ENCODE measurements at places on chromosomes 12 and 14.

DNA sequence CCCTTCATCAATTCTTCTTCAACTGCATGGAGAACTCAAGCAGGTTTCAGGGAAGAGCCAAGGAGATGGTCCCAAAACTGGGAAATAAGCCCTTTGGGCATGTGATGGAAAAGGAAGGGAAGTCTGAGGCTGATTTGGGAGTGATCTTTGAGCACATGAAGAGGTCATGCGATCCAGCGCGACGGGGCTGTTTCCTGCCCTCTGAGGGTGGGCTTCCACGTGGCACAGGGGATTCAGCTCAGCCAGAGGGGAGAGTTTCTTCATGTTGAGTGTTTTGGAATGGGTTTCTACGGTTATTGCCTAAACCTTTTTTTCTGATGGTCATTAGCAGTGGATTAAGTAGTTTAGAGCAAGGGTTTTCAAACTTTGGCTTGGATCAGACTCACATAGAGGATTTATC, 30.2 kb downstream of the GPR68 start:
- no peak for DNase-seq

- no peak for DNase-seq
Observed at GRCh38 chr12:56678852-56679251, 9.2 kb downstream of the PTGES3 start.

- DNase-seq, result no peak
Observed at GRCh38 chr12:113896194-113896593, 69.9 kb downstream of the RBM19 start.

- peak; percentile 23 for DNase-seq
Observed at GRCh38 chr12:19482551-19483109, 43.3 kb downstream of the AEBP2 start.

DNA sequence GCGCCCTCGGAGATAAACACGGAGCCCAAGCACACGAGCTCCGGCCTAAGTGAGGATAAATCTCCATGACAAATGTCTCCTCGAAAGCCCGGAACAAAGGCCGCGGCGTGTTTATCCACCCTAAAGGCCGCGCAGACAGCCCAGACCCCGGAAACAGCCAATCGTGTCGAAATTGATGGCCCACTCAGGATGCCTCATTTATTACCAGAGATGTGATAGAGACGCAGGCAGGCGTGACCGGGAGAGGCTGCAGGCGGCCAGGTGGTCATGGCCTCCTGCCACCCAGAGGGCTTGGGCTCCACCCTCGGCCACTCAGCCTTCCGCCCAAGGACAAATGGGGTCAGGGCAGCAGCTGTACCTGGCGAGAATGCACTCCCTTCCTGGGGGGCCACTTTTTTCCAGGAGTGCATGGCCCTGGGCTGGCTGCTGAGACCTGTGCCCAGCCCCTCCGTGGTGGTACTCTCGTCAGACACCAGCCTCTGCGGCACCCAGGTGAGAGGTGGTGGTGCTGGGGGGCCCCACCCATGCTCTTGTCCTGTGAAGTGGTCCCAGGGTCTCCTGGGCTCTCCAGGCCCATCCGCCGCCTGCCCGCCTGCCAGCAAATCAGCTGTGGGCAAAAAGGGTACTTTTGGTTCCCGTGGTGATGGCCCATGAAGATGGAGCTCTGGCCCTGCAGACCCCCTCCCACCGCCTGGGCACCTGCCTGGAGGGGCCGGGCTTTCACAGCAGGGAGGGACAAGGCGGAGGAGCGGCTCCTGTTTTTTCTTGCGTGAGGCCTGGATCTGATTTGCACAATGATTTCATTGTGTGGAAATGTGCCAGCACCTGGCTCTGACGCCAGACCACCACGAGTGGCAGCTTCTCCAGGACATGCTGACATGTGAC, 211.5 kb upstream of the C14orf180 start:
- no peak for DNase-seq

- no peak for DNase-seq
Observed at GRCh38 chr12:82426081-82426480, 67.8 kb downstream of the METTL25 start.

GRCh38 chr14:104936361-104937155, 11.9 kb downstream of the PLD4 start:
- no peak for DNase-seq

DNA sequence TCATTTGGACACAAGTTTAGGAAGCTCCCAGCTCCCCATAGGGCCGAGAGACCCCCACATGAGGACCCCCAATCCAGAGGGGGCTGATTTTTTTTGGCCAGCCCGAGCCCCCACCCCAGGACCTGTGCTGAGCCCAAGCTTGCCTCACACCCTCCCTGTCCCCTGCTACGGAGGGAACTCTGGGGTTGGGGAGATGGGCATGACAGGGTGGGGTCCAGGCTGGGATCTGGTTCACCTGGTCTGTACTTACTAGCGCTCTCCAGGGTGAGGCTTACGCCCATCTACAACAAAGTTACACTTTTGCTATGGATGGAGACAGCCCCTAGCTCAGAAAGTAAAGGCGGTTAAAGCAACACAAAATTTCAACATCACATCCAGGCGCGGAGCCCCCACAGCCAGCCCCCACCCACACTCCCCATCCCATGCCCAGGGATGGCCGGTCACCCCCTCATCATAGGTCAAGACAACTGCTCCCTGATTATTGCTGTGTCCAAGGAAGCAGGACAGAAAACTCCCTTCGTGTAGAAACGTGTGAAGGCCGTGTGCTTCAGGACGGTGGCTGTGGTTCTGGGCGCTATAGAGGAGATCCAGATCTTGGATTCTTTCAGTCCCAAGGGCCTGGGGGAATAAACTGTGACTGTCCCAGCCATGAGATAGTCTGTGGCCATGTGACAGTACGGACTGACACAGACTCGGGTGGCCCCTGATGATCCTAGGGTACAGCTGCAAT, 10.7 kb downstream of the SLC25A29 start:
- DNase-seq, result no peak

- DNase-seq, result no peak
Observed at GRCh38 chr14:92582706-92583452, 69.3 kb downstream of the RIN3 start.

DNA sequence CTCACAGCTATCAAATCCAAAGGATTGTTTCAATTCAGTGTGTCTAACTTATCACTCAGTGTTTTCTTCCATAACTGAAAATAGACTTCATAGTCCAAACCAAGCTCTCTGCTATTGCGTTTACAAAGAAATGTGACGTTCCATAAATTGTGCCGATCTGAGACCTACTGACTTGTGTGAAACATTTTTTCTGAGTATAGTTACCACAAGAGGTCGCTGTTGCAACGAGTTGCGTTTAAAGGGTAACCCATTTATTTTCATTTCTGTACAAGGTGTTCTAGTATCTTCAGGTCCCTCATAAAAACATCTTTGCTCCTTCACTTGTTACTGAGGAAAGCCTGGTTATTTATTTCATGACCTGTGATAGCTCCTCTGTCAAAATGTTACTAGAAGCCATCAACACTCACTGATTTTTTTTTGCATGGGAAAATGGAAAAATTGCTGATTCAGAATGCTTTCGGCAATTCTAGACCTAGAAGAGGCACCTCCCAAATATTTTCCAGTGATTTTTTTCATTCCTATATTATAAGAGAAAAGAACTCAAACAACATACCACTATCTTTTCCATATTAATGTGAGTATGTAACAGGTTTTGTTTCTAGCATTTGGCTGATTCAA, 60.9 kb upstream of the OR4E1 start:
- peak; percentile 36 for DNase-seq

DNA sequence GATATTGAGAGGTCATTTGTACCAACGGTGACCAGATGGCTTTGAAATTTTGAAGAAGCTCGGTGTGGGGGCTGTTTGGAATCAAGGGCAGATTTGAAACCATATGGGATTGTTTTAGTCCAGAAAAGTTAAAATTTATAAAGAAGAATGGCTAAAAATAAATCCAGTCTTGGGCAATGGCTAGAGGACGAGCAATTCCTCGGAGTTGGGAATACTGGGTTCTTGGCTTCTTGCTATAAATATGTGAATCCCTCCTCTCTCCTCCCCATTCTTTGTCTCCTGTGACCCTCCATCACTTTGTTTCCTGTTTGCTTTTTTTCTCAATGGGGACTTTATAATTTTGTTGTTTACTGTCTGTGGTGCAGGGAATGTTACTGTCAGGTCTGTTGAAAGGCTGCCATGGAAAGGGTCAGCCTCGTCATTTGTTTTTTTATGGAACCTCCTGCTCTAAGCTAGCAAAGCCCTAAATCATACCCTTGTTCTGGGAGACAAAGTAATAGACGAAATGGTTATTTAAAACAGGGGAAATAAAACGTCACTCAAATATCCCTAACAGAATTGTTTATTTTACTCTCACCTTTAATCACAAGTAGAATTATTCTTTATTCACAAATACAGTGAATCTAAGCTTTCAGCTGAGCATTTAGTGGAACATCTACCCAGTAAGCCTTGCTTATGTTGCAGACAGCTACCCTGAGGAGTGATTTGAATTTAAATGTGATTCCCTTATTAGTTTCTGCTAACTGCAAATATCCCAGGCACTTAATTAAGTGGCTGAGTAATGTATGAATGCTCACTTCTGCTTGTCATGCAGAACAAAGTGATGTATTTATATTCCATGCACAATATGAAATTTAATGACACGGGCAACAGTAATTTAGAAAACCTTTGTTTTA, 273.1 kb upstream of the NOVA1 start:
- DNase-seq, result no peak

DNA sequence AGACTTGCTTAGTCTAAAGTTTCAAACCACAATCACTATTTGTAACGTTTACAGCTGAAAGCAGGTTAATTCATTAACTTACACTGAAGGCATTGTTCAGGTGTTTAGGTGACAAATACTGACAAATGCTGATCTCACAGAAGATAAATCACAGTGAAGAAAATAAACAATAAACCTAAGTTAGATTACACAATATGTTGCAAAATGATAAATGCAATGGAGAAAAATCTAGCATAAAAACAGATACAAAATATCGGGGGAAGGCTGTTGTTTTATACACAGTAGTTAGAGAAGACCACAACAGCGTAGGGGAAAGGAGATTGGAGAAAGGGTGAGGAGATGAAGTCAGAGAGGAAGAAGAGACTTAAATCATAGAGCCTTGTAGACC, 3.0 kb downstream of the SCAF11 start:
- no peak for DNase-seq

DNA sequence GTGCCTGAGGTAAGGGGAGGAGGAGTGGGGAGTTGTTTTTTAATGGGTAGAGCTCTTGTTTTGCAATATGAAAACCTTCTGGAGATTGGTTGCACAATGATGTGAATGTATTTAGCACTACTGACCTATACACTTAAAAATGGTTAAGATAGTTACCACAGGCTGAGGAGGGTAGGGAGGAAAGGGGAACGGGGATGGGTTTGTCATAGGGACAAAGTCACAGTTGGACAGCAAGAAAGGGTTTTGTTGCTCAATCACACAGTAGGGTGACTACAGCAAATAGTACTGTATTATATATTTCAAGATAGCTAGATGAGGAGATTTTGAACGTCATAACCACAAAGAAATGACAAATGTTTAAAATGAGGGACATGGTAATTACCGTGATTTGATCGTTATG, 1562.4 kb downstream of the AACS start:
- DNase-seq, result no peak

DNA sequence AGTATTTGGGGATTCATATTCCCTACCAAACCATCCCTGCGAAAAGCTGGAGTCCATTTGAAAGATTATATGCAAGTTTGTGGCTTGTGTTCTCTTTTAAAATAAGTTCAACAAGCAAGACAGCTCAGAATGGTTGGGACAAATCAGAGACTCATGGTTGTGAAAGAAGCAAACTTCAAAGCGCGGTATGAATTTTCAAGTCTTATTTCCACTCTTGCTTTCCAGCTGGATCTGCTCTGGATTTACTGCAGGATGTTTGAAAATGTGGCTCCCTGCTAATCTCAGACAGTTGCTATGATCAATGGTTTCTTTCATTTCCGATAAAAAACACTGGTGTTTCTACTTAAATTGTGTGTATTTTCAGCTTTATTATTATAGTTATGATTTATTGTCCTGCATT, 477.5 kb downstream of the RAD51B start:
- DNase-seq, result no peak

- DNase-seq, result no peak
Observed at GRCh38 chr14:80973931-80974641, 18.7 kb downstream of the TSHR start.

- DNase-seq, result no peak
Observed at GRCh38 chr12:44246482-44247105, 410.7 kb downstream of the TMEM117 start.

DNA sequence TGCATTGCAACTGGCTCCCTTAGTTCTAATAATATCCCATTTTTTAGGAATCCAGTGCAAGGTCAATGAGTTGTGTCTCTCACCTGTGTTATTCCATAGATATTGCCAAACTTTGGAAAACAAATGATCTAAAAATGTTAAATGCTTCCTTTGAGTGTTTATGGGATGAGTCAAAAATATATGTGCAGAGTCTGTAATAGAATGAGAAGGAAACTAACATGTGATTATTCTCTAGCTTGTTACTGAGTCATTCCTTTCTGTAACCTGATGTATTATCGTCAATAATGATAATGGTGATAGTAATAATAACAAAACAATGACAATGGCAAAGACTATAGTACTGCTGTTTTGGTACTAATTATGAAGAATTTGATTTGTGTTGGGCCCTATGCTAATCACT, 11.5 kb downstream of the ACSS3 start:
- DNase-seq, result no peak

DNA sequence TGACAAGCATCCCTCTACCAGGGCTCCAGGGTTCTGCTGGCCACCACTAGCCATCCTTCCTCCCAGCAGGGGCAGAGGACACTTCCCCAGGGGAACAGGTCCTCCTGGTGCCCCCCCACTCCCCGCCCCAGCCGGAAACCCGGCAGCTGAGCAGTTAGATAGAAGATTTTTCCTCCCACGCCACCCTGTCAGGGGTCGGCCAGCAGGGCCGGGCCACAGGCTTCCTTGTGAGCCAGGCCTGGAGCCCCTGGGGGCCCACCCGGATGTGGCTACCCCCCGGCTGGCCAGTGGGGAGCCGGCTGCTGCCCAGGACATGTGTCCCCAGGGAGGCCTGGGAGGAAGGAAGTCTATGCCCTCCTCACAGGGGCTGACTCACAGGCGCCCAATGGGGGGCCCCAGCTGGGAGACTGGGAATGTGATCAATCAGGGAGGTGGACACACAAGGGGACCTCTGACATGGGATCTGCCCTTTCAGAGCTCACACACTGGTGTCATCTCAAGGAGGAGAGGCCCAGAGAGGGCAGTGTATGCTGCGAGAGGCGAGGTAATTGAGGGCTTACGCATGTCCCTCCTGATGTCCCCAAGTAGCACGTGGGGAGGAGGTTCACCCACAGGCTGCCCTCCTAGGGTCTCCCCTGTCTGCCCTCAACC, 4.2 kb downstream of the SH2B3 start:
- no peak for DNase-seq

Measured in effector CD4-positive, alpha-beta T cell (primary cell).